PC-9 (cell line): ENCODE measurements at places on chromosomes 3 and 15.

DNA sequence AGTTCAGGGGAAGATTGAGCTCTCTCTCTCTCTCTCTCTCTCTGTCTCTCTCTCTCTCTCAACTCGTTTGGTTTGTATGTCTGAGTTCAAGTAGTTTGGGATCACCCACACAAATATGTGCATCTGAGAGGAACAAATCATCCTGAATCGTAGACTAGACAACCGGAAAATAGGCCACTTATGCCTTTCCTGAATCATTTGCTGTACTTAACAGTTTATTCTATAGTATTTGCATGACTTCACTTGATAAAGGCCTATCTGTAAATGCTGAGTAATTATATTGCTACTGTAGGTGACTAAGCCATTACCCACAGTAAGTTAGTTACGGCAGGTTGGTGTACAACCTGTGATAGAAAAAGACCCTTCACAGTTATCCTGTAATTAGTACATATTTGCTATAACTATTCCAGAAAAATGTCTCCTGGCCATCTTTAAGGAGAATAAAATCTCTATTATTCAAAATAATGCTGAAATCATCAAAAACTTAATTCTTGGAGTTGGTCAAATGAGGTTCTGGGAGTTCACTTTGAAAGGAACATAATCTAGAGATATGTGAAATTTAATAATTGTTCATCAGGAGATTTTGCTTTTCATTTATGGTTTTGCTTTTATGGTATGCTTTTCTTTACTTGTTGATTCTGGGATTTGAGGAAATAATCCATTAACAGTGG is 31.1 kb downstream of the OXSM start:
- no peak for DNase-seq

- no peak for DNase-seq
Observed at GRCh38 chr3:139261754-139262586, 81.8 kb upstream of the MRPS22 start.

DNA sequence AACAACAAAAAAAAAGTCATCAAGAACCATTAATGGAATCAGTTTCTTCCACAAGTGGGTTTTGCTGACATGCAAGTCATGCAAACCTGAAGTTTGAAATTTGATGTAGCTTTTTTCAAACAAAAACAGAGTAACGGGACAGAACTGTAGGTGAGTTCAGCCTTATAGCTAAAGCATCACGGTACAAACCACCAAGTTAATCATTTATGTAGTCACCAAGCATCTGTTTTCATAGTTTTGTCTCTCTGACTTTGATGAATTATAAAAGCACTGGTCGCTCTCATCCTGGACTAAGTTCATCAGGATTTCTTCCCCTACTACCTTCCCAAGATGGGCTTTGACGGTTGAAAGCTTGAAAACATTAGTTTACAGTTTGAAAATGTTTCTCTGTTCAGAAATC is 117.0 kb upstream of the SAMMSON start:
- no peak for DNase-seq

DNA sequence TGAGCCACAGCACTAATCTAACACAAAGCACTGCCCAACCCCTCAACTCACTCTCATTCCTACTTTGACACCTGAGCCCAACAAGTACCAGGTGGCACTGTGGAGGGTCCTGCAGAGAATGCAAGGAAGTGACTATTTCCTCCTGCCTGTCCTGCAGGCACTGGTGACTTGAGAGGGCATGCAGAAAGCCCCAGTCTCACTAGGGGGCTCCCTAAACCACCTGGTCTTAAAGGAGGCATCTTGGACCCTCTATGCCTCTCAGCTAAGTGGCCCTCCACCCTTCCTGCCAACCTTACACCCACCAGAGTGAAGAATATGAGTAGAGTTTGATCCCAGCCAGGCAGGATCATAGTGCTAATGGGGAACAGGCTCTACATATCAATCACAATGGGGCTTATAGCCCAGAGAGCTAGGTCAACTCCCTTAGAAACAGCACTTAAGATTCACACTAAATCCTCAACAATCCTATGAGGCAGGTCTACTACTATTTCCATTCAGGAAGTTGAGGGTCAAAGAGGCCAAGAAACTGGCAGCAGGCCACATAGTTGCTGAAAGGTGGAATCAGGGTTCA is 15.2 kb downstream of the TRAIP start:
- DNase-seq = no peak

- no peak for DNase-seq
Observed at GRCh38 chr15:88533376-88533775, 13.1 kb downstream of the DET1 start.

- DNase-seq = no peak
Observed at GRCh38 chr3:20529911-20530310, 343.9 kb upstream of the SGO1 start.
